ENCODE measurements at places on chromosomes 11 and 22. TPM values are rescaled to one million over a fixed set of nuclear protein-coding genes. Genes with fewer than 3 reads are reported as not detected.

- no peak for DNase-seq
Measured at GRCh38 chr22:45308957-45309421, 745 bp upstream of the FAM118A start.

- DNase-seq, result no peak
Measured at GRCh38 chr11:69211920-69212797, 56.4 kb downstream of the SMIM38 start.

DNA sequence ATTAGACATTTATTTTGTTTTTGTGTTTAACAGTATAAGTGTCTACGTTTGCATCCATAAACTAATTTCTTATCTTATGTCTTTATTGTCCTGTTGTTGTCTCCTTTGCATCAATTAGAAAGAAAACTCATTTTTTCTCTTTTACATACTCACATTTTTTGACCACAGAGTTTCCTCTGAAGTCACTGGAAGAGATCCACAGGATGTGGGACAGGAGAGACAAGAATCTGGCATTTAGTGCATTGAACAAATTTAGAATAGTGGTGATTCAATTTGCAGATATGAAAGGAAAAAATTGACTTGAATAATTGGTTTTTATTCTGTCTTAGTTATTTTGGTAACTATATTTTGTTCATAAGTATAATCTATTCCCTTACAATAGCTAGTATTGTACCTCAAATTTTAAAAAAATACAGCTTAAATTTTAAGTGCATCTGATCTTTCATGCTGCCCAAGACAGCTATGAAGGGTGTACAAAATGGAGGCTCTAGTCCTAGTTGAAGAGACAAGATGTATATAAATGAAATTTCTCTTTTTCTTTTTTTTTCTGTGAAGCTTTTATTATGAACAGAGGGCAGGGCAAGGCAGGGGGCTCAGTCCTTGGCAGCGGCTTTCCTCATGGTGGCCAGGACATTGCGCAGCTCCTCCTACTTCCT is 24.4 kb downstream of the HORMAD2 start:
- no peak for DNase-seq

CLDN5 gene
- total RNA-seq, result 1.7 TPM

KRTAP5-1 gene
- total RNA-seq, result not detected

DNA sequence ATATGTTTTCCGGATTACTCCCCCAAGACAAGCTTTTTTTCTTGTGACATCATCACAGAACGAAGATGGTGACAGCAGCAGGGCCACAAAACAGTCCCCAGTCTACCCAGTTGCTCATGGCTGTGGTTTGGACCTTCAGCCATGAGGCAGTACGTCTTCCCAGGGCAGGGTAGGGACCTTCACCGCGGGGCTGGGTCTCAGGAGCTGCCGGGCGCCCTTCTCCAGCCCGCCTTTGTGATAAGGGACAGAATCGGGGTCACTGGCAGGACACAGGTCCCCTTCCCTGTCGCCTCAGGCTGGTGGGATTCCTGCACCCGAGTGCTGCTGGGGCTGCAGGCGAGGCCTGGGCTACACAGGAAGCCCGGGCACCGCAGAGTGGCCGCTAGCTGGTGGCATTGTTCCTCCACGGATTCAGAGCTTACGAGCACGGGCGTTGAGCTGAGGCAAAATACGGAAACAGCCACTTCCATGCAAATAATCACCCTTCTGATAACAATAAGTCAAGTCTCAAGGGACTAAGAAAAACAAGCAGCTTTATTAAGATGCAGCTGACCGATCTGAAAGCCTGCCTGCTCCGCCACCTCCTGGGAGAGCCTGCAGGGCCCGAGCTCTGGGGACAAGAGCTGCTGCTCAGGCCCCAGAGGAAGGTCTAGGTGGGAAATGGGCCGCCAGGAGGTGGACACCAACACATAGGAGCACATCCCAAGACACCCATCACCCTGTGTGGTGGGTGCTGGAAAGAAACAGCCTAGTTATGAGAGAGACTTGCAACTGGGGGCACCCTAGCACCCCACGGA is 12.3 kb downstream of the TBX1 start:
- DNase-seq, result no peak

- no peak for DNase-seq
Measured at GRCh38 chr11:76236092-76236999, 30.0 kb upstream of the WNT11 start.

DNA sequence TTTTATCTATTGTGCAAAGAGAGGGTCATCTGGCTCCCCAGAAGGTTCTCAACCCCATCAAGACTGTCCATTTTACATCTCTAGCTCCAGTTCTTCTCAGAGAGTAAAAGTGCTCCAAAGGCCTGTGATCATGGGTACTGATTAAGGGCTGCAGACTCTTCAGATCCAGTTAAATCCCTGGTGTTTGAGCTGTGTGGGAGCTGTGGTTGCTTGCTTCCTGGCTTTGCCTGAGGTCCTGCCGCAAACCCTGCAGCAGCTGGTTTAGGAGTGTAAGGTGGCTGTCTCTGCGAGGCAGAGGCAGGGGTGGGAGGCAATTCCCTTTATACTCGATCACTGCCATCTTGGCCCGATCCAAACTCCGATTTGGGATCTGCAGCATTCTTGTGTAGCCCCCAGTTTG is 1.2 kb downstream of the MRPL17 start:
- no peak for DNase-seq

ARHGAP8 gene
- total RNA-seq, result 22.9 TPM

DNA sequence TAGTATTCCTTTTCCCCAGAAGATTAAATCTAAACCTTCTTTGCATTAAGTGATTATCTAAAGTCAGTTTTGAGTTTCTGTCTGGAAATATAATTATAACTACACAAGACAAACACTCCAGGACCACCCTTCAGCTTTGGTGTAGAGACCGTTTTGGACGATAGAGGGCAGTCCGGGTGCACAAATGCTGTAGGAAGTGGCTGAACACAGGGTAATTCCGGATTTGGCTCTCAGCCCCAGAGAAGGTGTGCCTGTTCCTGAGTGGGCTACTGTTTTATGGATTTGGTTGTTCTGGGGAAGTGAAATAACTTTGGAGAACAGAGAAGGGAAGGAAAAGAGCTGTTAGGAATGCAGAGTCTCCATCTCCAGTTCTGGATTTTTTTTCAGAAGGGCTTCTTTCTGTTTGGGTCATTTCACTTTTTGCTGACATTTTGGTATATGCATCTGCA is 14.8 kb downstream of the EXT2 start:
- DNase-seq, result no peak

GRCh38 chr11:2465202-2466068 is 20.6 kb downstream of the KCNQ1 start:
- DNase-seq, result no peak

- DNase-seq, result no peak
Measured at GRCh38 chr11:20204681-20205080, 44.4 kb upstream of the DBX1 start.

RAB36 gene
- 5.7 TPM for total RNA-seq

DNA sequence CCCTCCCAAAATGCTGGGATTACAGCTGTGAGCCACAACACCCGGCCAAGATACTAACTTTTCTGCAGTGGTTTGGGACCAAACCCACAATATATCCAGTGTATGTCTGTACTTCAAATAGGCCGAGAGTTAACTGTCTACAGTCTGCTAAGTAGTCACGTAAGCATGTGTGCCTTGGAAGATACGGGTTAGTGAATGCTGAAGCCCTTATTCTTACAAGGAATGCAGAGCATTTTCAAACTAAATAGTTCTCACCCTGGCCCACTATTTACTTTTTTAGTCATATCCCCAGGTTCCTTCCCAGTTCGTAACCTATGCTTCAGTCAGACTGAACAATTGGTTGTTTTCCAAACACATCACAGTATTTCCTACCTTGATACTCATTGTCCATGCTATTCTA is 176.0 kb downstream of the WNT11 start:
- DNase-seq, result peak; percentile 58

- no peak for DNase-seq
Measured at GRCh38 chr11:98307827-98308491, 712.8 kb upstream of the CNTN5 start.

GRCh38 chr22:39923696-39924095 is 22.8 kb downstream of the GRAP2 start:
- no peak for DNase-seq

DNA sequence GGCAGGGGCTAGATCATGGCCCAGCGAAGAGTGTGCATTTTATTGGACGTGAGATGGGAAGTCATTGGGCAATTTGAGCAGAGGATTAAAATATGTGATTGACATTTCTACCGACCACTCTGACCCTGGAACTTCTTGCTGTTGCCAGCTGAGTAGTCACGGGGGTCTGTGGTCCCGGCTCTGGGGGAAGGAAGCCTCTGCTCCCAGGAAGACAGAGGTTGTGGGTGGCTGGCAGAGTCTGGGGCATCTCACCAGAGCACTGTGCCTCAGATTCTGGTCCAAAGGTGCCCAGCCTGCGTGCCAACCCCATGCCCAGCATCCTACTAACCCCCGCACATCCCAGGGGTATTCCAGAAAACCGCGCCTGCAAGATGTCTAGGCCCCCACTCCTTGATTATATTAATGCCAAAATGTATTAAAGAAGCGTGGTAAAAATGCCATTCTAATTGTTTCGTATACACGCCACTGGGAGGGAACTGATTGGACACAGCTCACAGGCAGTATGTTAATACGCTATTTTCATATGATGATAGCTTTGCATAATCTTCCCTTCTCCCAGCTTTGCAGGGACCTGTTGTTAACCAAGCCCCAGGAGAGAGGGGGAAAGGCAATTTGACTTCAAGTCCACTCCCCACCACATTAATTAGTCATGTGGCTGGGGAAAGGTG is 25.3 kb upstream of the LMO1 start:
- DNase-seq, result no peak

- no peak for DNase-seq
Measured at GRCh38 chr11:37988031-37988430, 1390.0 kb upstream of the RAG2 start.

DNA sequence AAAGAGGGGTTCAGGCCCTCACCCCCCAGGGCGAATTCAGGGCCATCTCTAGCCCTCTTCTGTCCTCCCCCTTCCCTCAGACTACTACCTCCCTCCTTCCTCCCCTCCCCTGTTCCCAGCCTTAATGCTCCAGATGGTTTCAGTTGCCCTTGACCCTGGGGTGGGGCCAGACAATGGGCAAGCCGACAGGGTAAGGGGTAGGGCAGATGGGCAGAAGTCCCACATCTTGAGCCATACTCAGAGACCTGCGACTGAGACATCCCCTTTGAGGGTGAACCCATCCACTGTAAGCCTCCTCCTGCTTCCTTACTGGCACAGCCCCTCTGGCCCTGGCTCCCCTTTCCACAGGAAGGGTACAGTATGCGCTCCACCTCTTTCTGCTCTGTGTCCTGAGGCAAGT is 1.9 kb downstream of the RHBDD3 start:
- no peak for DNase-seq

DNA sequence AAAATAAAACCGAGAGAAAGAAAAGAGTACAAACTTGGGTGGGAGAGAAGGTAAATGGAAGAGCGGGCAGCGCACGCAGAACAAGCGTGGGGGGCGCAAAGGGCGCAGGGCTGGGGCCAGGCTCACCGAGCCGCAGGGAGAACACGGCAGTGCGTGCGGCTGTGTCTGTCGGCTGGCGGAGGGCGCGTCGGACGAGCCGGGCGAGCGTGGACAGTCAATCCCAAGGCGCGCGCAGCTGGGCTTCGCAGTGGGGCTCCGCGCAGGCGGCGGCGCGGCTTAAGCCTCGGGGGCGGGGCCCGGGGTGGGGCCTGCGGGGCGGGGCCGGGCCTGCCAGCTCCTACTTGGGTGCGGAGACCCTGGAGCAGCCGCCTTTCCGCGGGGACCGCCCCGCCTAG is at the start of gene UCP2:
UCP2 (minus strand) TSS at position 249 of the 395 bp plus-strand sequence. CDS start 4,465 bp downstream, outside the sequence.
- no peak for DNase-seq

- DNase-seq, result no peak
Measured at GRCh38 chr11:83070731-83071566, 748 bp downstream of the RAB30 start.

DDX25 gene
- total RNA-seq, result 1.2 TPM

FAM111B gene
- 3.2 TPM for total RNA-seq

- DNase-seq, result no peak
Measured at GRCh38 chr11:64216879-64217278, 9.1 kb downstream of the TRPT1 start.

THY1 gene
- 9.7 TPM for total RNA-seq

OR8G5 gene
- total RNA-seq, result not detected

- DNase-seq, result no peak
Measured at GRCh38 chr22:45769569-45770210, 98.1 kb downstream of the ATXN10 start.

TIMP3 gene
- 45.6 TPM for total RNA-seq

TNNT3 gene
- not detected for total RNA-seq

DCHS1 gene
- total RNA-seq, result 15.5 TPM

GRCh38 chr11:81004576-81004975 is 1563.7 kb upstream of the TENM4 start:
- DNase-seq, result no peak

DNA sequence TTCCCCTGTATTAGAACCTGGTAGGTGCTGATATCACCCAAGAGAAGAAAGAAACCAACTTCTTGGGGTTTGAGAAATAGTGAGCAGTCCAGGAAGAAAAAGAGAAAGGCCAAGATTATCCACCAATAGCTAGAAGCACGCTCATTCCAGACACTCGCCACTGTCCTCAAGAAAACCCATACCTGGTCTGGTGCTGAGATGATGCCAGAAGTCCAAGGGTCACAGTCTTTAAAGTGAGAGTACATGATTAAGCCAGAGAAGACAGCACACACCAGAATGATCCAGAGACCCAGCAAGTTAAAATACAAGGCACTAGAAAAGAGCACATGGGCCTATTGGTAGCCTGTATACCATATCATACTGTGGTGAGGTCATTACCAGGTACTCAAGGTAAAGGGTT is 23.6 kb downstream of the SLC5A12 start:
- DNase-seq, result no peak

DNA sequence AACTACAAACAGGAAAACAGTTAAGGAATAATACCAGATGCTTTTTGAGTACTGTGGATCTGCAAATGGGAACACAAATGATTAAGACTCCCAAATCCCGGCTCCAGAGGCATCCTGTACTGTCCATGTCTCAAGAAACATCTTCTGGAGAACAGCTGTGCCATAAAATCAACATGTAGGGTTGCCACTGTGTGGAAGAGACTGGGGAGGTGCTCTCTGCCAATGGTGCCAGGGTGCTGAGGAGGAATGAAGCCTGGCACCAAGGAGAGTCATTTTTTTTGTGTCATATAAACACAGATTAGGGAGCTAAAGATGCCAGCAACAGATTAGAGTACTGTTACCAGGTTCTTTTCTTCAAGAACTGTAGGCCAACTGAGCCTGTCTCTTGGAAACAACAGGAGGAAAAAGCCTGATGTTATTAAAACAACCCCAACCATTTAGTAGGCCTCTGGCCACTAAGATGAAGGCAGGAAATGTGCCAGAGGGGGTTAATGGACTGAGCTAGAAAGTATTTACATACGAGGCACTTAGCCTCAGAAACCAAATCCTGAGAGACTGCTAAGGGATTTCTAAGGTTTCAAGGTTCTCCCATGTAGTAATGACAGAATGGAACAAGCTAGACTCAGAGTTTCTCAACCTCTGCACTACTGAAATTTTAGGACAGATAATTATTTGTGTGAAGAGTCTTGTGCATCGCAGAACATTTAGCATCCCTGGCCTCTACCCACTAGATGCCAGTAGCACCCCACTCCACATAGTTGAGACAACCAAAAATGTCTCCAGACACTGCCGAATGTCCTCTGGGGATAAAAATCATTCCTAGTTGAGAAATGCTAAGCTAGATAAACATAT is 54.6 kb upstream of the CHRM4 start:
- no peak for DNase-seq

- no peak for DNase-seq
Measured at GRCh38 chr22:19608003-19608690, 83.9 kb upstream of the CLDN5 start.

GRCh38 chr11:2912498-2912897 is 16.7 kb downstream of the PHLDA2 start:
- DNase-seq, result peak; percentile 69

Measured in kidney epithelial cell (primary cell).